CD4-positive, alpha-beta T cell treated with Interleukin-12 subunit alpha and Interleukin-12 subunit beta, for 1 hour (primary cell): ENCODE measurements at places on chromosomes 1 and 21.
A peak's percentile ranks its signal among the peaks of the same experiment; 100 is the strongest.

DNA sequence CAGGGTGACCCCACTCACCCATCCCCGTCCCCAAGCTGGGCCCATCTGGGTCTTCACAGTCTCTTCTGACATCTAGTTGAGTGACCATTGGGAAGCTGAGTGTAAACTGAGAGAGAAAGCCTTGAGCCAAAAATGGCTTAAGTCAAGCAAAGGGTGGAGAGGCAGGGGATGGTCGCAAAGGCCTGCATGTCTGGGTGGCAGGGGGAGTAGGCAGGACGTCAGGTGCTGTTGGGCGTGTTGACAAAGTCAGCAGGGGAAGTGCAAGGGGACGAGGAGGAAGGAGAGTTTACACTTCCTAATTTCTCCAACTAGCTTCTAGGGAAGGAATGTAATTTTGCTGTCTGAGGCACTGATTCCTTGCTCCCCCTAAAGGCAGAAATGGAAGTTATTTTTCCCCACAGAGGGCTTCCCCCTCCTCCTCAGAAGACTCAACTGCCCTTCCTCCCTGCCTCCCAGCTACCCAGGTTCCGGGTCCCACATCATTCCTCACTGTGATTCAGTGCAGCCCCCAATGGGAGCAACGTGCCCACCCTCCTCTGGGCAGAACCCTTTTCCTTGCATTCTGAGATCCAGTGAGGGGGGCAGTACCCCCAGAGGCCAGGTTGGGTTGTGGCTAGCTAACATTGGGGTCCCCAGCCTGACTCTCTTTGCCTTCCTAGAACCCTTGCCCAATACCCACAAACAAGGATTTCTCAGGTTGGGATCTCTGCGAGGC is 1.2 kb upstream of the ADORA1 start:
- DNase-seq: no peak

- DNase-seq: no peak
These were observed 56.2 kb downstream of the EVA1C start for GRCh38 chr21:32468681-32469111.

DNA sequence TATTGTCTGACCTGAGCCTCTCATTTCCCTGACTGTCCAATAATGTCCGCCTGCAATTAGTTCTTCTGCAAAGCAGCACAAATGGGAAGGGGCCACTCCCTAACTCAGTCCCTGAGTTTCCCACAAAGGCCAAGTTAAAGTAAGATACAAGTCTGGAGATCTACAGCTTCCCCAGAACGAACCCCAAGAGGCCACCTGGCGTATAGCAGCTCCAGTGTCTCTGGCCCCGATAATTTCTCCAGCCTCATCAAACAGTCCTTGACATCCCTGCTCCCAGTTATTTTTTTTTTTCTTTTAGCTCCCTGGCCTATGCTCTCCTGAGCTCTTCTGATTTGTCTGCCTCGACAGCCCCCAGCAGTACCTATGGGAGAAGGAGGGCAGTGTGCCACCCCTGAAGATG is 8.1 kb upstream of the ACKR1 start:
- DNase-seq: no peak

- DNase-seq: no peak
These were observed 2.5 kb upstream of the ST3GAL3 start for GRCh38 chr1:43704838-43705237.

DNA sequence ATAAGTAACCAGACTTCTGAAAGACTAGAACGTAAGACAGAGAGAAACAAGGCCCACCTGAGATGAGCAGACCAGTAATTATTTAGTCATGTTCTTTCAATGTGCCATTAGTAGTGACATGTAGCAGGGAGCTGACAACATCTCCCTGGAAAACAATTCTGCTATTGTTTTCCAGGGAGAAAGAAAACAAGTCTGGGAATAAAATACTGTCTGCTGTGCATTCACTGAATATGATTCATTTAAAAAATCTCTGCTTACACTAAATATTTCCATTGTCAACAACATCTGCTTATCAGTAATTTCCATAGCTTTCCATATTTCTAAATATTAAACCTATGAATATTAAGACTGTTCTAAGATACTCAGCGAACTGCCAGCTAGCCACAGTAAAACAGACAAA is 80.0 kb downstream of the VCAM1 start:
- DNase-seq: no peak

GRCh38 chr21:26798856-26799751 is 46.1 kb downstream of the ADAMTS1 start:
- no peak for DNase-seq

- no peak for DNase-seq
These were observed 7.7 kb downstream of the SELENON start for GRCh38 chr1:25807480-25808390.

GRCh38 chr1:184143449-184143848 is 91.9 kb downstream of the TSEN15 start:
- no peak for DNase-seq

DNA sequence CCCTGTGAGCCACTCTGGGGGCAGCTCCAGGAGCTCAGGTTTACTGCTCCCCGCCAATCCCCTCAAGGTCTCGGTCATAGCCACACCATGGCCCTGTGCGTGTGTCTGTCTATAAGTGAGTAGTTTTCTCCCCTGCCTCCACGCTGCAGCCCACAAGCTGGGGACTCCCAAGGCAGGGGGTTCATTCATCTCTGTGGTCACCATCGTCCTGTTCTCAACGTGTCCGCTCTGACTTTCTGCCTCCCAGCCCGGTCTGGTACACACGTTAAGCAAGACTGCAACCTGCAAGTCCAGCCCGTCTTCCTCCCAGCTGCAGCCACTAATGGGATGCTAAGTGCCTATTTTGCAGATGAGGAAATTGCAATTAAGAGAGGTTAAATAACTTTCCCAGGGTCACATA is 49.8 kb downstream of the IGSF21 start:
- no peak for DNase-seq

GRCh38 chr1:156676820-156677615 is at the start of gene NES:
NES (minus strand) TSS chr1:156677407; CDS start chr1:156677264, 143 bp downstream.
- DNase-seq: no peak

DNA sequence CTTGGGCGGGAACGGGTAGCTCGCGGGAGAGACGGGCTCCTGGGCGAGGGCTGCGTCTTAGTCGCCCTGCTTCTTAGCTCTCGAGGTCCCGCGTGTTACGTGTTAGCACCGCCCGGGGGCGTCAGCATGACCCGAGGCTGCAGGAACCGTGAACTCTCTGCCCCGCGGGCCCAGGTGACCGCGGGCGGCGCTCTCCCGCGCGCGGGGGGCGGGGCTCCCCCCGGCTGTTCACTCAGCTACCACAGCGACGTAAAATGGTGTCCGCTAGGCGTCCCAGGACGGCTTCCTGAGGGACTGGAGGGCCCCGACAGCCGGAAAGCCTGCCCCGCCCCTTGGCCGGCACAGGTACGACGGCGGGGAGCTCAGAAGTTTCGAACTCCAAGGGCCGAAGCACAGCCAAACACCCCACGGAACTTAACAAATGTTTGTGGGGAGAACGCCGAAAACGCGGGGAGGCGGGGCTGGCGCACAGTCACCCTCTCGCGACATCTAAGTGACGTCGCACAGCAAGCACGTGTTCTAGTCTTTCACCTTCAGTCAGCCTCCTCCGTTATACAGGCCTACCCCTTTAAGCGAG is 780 bp upstream of the RBM15 start:
- DNase-seq: peak; percentile 95
